Islet precursor cell (in vitro differentiated cells): ENCODE measurements at places on chromosomes 1 and 21.

- no peak for DNase-seq
Measured at GRCh38 chr1:12486059-12486341, 132.0 kb downstream of the DHRS3 start.

- DNase-seq = no peak
Measured at GRCh38 chr1:35505911-35506798, 51.0 kb downstream of the KIAA0319L start.

DNA sequence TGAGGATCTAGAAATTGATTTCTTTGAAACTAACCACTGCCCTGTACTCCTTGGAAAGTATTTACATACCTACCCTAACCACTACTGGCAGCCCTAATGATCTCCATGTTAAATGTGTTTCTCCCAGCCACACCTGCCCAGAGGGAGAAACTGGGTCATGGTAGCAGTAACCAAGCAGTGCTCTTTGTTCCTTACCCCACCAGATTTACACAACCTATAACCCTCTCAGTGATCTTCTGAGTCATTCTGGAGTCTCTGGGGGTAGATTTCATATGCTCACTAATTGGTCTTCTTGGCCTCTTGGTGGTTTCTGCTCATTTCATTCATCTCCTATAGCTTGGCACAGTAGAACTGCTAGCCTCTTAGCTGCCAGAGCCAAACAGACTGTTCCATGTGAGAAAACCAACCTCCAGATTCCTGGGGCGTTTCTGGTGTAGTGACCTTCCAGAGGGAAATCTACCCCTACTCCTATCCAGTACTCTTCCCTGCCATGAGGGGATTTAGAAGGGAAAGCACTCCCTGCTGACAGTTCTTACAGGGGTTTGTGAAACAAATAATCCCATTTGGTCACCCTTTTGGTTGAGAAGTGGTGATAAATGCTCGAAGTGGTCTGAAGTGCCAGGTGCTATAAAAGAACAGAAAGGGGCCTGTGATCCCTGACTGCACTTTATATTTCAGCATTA lies 36.2 kb upstream of the LRIG2 start:
- no peak for DNase-seq

DNA sequence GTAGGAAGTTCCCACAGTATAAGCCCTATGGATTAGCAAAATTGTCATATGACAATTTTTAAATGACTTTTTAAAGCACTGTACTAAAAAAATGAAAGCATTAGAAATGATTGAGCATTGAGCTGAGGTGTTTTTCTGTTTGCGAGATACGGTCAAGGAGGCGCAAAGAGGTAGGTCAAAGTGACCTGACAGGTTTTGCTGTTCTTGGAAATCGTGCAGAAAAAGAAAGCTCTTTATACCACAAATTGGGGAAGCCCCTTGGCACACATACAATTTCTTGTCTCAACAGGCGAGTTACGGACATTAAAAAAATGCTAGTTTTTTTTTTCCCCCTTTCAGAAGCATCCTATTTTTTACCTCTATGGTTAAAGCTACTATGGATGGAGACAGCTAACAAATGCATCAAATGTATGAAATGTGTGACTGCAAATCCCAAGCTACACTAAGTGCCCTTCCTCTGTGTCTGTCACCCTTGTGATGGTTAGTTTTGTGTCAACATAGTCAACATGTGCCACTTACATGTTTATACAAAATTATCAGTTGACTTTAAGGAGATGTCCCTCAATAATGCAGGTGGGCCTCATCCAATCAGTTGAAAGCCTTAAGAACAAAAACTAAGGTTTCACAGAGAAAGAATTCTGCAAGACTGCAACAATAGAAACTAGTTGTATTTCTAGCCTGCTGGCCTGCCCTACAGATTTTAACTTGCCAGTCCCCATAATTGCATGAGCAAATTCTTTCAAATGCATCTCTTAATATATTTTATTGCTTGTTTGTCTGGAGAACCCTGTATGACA lies 29.3 kb downstream of the CRYZ start:
- no peak for DNase-seq

DNA sequence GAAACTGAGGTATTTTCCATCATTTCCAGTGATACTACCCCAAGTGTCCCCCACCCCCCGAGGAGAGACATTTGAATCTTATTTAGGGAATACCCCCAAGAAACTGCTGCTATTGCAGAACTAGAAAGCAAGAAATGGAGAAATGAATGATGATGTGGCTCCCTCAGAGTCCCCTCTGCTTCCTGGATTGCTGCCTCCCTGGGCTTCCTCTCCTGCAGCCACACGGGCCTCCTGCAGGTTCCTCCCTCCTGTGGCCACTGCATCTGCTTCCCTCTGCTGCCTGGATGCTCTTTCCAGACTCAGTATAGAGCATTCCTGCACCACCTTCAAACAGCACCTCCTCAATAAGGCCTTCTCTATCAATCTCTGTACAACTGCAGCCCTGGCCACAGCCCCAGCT lies 69.3 kb downstream of the SLC25A24 start:
- no peak for DNase-seq

DNA sequence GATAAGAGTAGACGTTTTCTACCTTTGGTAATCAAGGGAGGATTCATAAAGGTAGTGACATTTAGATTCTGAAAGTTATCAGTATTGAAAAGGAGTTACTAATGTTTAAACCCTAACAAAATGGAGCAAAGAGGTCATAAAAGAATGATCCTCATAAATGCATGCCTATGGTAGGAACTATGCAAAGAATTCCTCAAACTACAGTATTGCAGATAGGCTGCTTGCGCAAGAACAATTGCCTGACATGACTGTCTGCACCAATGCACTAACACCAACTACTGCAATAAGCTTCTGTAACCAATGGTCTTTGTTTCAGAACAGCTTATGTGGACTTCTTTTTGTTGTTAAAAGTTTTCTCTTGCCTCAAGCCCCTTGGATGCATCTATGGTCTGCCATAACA lies 597.3 kb upstream of the ADGRL4 start:
- DNase-seq = no peak

- no peak for DNase-seq
Measured at GRCh38 chr1:241495741-241496140, 23.8 kb downstream of the FH start.

- no peak for DNase-seq
Measured at GRCh38 chr1:61233121-61233660, 150.8 kb downstream of the NFIA start.

- DNase-seq = no peak
Measured at GRCh38 chr1:48823168-48823567, 46.5 kb upstream of the BEND5 start.

DNA sequence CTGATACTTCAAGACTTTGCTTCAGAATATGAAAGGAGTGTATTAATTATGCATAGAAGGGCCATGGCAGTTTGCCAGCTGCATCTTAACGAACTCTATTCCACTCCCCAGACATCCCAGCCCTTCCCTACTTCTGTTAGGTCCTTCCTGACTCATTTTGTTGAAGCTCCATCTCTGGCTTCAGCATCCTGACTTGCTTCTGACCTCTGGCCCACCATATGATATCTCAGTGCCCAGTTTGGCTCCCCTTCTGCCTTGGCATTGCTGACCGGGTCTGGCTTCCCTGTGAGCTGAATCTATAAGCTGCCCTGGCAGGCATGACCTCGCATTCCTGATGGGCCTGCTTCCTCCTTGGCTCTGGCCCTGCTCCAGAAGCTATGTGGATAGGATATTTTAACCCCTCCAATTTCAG lies 27.6 kb upstream of the ARHGAP29 start:
- no peak for DNase-seq

- DNase-seq = peak; percentile 54
Measured at GRCh38 chr1:116115476-116116439, 4.6 kb downstream of the MAB21L3 start.

DNA sequence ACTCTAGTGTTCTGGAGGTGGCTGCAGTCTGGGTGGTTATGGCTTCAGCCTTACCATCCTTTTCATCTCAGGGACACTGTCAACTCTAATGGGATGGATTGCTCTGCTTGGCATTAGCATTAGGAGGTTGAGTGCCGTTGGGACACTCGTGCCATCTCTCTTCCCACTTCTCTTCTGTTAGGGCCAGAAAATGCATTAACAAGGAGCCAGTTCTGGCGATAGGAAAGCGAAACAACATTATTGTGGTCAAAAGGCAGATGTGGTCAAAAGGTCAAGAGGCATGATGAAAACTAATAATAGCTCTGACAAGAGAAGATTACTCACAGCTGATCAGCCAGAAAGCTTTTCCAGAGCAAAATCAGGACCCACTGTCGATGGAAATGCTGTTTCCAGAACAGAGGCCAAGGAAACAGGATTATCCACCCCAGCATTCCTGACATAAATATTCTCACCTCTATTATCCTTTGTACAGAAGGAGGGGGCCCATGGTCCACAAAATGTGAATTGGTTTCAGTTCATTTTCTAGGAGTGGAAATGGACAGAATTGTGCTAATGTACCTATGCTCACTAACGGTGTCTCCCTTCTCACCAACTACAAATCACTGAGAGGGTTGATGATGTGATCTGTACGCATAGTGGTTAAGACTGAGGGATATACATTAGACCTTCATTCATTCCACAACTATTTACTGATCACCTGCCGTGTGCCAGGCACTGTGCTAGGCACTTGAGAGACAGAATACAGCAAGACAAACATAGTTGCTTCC lies 72.0 kb downstream of the ST6GALNAC5 start:
- DNase-seq = peak; percentile 81

GRCh38 chr21:36692835-36693488 lies 6.0 kb upstream of the SIM2 start:
- DNase-seq = peak; percentile 74

GRCh38 chr1:80392529-80392928 lies 1386.0 kb upstream of the ADGRL4 start:
- no peak for DNase-seq

DNA sequence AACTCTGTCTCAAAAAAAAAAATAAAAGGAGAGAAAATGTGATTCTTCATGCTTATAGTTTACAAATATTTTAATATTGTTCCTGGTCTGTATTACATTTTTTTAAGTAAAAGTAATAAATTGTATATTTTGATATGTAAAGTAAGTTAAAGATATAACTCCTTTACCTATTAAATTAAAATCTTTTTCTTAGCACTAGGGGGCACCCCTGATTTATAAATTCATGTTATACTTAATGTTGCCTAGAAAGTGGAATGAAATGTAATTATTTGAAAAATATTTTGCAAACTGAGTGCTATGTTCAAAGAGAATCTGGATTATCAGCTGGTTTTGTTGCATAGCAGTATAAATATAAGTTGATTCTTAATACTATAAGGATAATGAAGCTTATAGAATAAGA lies 49.2 kb downstream of the RALGPS2 start:
- no peak for DNase-seq

- DNase-seq = peak; percentile 77
Measured at GRCh38 chr1:3727042-3727824, 25.0 kb upstream of the CCDC27 start.

DNA sequence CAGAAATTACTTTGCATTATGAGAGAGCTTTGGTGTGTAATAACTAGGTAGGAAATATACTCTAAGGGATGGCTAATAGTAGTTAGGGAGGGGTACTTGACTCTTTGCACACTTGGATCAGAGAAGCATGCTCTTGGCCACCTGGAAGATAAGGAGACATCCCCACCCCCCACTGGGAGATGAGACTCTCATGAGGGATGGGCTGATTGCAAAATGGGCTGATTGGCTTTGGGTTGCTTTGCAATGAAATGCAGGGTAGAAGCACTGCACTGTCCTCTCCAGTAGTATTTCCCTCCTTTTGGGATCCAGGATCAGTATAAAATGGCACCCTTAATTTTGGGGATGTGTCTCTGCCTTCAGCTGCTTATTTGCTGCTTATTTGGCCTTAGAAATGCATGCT lies 71.2 kb upstream of the EPS8L3 start:
- DNase-seq = no peak

GRCh38 chr1:107198561-107198960 lies 57.7 kb downstream of the NTNG1 start:
- no peak for DNase-seq
